Activated CD4-positive, alpha-beta T cell treated with anti-CD3 and anti-CD28 coated beads for 24 hours (primary cell): ENCODE measurements at places on chromosomes 3 and 15.

DNA sequence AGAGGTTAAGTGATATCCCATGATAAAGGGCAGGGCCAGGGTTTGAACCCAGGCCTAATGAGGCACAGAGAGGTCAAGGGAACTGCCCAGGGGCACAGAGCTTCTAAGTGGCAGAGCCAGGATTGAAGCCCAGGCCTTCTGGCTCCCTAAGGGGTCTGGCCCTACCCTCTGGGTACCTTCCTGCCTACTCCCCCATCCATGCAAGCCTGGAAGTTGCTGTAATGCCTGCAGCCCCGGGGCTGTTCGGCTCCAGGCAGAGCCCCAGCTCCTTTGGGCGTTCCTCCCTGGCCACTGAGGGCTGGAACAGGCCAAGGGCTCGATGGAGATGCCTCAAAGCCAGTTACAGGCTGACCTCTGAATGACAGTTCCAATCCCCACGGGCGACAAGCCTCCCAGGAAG, 4.5 kb downstream of the GRIP2 start:
- no peak for DNase-seq

DNA sequence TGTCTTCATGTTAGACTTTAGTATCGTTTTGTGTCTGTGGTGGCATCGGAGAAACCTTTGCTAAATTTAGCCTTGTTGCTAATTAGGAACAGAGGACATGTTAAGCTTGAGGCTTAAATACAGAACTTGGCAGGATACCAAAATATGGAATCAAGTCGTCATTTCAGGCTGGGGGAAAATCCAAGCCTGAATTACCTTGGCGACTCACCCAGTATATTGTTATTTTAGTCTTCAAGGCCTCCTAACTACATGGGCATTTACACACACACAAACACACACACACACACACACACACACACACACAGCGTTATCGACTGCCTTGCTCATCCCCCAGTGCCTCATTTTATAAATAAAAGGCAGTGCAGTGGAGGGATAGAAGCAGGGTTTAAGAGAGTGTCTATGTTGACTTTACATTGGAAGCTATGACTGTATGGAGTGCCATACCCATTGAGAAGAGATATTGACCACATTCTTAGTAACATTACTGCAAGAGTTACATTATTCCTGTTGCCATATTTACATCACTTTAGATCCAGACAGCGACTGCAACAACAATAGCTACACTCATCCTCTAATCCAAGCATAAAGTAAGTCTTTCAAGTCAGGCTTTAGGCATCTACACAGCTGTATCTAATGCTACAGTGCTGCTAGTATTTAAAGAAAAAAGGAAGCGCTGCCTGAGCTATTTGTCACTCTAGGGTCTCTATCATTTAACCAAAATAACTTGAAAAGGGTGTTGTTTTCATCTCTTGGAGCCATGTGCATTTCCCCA, 210.8 kb upstream of the SEMA6D start:
- DNase-seq = no peak

- no peak for DNase-seq
Measured at GRCh38 chr15:62264196-62264595, 99.1 kb upstream of the C2CD4B start.

DNA sequence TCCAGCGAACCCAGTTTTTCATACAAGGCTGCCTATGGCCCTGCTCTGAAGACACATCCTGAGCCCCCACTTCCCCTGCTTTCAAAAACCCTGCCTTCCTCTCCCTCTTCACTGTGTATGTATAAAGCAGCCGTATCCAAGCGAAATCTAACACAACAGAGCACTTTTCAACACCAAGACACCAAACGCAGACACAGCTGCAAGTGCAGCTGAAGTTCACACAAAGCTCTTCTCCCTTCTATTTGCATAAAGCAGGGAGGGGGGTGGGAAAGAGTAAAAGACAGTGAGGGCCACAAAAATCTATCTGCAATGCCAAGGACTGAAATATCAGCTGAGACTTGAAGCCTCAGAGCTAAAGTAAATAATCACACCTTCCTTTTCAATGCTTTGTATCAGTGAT, 35.1 kb upstream of the CSPG5 start:
- no peak for DNase-seq

- DNase-seq = no peak
Measured at GRCh38 chr3:170961616-170962400, 53.4 kb upstream of the EIF5A2 start.

GRCh38 chr3:138119423-138119766, 4.0 kb upstream of the DZIP1L start:
- DNase-seq = no peak

GRCh38 chr15:89396723-89397652, 62.4 kb upstream of the POLG start:
- DNase-seq = no peak

- DNase-seq = no peak
Measured at GRCh38 chr3:101143012-101143411, 149.8 kb upstream of the ABI3BP start.

DNA sequence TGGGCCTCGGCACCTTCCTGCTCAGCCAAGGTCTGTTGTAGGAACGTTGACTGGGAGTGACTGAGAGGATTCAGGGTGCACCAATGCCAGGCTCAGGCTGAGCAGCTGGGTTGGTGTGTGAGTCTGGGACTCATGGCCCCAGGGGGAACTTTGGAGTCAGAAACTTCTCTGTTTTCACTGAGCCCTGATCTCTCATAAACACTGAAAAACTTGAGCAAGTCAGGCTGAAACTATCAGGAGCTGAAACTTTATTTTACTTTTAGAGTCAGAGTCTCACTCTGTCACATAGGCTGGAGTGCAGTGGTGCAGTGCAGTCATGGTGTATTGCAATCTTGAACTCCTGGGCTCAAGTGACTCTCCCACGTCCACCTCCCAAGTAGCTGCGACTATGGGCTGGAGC, 3.0 kb downstream of the TRAK1 start:
- no peak for DNase-seq

DNA sequence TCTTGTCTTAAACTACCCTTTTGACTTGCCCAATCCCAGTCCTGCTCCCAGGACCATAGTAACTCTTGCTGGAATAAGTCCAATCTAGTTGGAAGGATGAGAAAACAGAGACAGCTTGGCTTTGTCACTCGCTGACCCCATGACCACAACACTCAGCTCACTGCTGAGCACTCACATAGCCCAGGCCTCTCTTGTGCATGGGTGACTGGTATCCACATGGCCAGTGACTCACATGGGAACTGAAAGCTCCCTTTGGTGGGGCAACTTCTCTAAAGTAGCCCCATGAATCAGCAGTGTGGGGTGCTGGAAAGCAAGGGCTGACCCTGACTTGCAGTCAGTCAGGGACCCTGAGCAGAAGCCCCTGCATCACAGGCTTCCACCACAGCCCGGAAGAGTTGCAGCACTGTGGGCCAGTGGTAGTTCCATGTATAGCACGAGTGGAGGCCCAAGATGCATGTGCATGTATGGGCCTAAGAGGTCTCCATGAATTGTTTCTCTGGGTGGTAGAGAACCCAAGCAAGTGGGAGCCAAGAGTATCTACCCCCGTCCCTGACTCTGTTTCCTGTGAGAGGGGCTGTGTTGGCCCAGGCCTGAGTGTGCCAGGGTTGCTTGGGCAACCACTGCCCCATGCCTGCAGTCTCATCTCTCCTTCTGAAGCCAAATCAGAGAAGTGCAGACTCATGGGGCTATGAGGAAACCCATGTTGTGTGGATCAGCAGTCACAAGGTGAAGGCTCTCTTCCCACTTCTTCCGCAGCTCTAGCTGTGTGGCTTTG, 62.1 kb upstream of the XCR1 start:
- no peak for DNase-seq

- no peak for DNase-seq
Measured at GRCh38 chr15:61367953-61368352, 138.9 kb upstream of the RORA start.

DNA sequence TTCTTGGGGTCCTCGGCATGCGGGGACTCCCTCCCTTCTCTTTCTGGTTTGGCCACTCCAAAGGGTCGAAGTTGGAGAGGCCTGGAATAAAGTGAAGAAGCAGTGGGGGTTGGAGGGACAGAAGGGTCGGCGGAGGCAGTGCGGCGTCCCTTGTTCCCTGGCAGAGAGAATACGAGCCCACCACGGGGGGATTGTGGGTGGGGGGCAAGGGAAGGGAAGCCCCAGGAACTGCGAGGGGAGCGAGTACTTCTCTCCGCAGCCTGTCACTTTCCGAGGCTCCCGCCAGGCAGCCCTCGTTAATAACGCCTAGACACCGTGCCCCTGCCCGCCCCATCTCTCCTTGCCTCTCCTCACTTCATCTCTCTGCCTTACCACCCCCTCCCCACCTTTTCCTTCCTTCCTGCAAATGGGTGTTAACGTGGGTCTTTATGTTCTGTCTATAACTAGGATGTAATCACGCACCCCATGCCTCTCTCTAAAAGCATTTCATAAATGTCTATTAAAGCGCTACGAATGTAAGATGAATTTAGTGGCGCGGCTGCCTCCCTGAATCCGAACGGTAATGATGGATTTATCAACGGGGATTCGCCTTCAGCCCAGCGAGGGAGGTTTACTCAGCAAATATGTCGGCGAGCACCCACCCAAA, 13.7 kb downstream of the NR2F2 start:
- DNase-seq = no peak

- no peak for DNase-seq
Measured at GRCh38 chr15:66880380-66881155, 178.5 kb downstream of the SMAD6 start.

GRCh38 chr15:42759093-42759492, 22.2 kb upstream of the CDAN1 start:
- DNase-seq = no peak

DNA sequence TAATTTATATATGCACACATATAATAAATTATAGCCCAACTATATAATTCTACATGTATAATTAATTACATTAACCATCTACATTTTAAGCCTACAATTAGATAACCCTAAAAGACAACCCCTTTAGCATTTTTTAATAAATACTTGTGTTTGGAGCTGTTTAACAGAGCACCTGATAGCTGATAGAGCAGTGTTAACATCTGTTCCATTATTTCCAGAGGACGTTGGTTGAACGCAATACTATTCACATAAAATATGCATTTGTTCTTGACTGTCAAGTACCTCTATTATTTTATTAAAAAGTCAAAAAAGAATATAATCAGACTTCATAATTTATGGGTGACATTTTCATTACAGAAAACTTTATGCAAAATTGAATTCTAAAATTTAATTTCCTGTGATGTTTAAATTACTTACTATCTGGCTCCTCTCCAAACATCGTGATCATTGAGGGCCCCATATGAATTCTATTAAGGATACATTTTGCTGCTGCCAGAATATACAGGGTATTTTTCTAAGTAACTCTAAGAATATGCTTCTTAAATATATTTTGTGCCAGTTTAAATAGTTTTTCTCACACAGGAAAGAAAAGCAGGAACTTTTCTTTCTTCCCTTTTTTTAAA, 234.3 kb downstream of the SHOX2 start:
- DNase-seq = no peak

DNA sequence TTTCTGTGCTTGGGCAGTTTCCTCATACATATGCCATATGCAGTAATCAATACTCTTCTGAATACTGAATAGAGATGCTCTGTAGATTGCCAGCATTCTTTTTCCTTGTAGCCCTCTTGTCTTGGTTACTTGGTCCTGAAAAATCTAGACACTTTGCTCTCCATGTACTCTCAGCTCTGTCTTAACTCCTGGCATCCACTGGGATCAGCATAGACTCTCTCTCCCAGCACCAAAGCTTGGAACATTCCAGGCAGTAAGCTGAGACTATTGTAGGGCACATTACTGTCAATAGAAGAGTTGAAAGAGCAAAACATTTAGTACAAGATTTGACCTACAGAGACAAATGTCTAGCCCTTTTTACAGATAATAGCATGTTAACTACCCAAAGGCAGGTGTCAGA, 1100.3 kb downstream of the TBL1XR1 start:
- DNase-seq = no peak

- DNase-seq = no peak
Measured at GRCh38 chr3:111715911-111716523, 120.9 kb upstream of the ZBED2 start.

GRCh38 chr15:42344763-42345162, 14.5 kb upstream of the CAPN3 start:
- DNase-seq = no peak

GRCh38 chr3:55244247-55244646, 242.9 kb downstream of the WNT5A start:
- no peak for DNase-seq

DNA sequence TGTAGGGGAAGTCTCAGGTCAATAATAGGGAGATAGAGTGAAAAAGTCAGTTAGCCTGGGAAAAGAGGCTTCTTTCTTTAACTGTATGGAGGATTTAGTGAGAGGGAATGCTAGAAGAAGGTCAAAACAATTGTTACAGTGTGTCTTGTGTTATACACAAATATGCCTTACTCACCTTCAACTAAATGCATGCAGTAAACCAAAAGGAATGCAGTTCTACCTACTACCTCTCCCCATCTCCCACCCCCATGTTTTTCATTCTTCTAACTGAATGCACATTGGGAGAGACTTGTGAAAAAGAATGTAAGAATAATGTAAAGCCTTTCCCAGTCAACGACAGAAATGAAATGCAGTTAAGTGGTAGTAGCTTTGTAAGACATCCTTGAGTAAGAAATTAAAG, 33.8 kb downstream of the CCDC66 start:
- DNase-seq = no peak

- no peak for DNase-seq
Measured at GRCh38 chr3:107238787-107239186, 138.5 kb upstream of the CCDC54 start.

DNA sequence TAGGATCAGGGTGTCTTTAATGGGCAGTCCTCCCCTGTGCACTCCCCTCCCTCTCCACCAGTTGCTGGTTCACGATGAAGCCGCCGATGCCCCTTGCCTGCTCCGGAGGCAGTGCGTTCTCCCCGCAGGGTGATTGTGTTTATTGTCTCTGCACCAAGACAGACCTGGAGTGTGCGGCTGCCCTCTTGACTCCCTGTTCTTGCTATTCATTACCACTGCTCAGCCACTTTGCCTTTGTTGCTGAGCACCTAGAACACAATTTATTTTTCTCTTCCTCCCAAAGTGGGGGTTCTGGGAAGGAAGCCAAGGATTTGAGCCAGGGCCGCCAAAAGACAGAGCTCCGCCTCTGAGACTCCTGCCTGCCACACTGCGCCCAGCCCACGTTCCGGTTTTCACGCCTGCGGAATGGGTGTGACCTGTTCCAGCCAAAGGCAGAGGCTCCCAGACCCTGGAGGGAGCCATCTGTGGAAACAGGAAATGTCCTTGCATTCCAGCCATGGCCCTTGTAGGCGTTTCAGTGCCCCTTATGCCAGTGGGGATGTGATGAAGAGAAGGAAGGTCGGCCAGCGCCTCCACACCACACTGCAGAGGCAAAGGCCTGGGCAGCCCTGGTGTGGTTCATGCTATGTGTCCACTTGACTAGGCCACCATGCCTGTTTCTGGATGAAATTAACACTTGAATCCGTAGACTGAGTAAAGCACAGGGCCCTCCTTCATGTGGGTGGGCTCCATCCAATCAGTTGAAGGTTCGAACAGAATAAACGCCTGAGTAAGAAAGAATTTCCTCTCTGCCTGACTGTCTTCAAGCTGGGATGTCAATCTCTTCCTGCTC, 85.8 kb downstream of the HMG20A start:
- no peak for DNase-seq
